ENCODE measurements at places on chromosomes 2 and 18. TPM values are rescaled to one million over a fixed set of nuclear protein-coding genes. Genes with fewer than 3 reads are reported as not detected.

PFN4 gene
- total RNA-seq: not detected

ELOA2 gene
- total RNA-seq: not detected

MRPL44 gene
- 27.6 TPM for total RNA-seq

MERTK gene
- 17.2 TPM for total RNA-seq

BOK gene
- total RNA-seq: 25.5 TPM

C2orf92 gene
- total RNA-seq: 8.7 TPM

DHRS9 gene
- total RNA-seq: 219 TPM

CTLA4 gene
- 0.14 TPM for total RNA-seq

GRCh38 chr2:214482728-214483127 lies 71.9 kb downstream of the VWC2L start:
- no peak for DNase-seq

- no peak for DNase-seq
These were observed 433 bp downstream of the NPC1 start for GRCh38 chr18:23585897-23586248.

GRCh38 chr2:150339951-150340350 lies 147.5 kb downstream of the RND3 start:
- no peak for DNase-seq

DNA sequence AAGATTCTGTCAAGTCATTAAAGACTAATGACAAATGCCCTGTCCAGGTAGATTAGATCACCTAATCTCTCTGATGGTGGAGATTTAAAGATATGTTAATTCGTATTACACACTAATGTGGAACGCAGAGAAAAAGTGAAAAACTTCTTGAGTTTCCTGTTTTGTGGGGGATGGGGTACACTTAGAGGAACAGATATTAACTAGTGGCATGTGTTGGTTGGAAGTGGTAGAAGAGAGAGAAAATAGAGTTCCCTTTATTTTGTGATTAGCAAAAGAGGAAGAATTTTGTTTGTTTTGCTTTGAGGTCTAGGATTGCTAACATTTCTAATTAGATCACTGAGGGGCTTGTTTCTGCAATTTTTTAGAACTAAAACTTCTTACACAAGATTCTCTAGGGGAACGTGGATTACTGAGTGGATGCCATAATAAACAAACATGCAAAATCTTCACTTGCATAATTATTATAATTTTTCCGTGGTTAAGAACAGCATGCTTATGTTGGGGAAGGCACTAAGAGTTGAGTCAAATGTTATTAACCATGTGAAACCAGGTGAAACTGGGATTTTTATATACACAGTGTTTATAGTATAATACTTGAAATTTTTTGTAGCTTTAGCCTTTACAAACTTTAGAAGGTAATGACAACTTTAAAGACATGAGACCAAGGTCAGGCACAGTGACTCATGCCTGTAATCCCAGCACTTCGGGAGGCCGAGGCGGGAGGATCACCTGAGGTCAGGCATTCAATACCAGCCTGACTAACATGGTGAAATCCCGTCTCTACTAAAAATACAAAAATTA lies 97.4 kb upstream of the STK17B start:
- DNase-seq: no peak

DNA sequence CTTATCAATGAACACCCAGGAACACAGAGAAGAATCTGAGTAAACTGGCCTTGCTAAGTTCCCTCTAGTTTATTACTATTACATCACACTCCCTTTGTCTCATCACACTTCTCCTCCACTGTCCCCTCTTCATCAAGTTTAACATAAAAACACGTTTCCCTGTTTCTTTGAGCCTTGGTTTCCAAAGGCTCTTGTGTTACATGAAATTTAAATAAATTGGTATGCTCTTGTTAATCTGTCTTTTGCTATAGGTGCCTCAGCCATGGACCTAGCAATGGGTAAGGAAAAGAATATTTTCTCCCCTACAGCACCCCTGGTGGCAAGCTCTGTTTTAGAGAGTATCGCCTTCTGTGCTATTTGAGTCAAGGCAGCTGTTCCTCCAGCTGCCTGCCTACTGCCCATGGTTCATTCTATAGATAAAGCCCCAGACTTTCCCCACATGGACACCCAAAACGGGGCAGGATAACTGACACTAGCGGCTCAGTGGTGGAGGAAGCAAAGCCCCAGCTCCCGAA lies 31.8 kb downstream of the TGIF1 start:
- DNase-seq: peak; percentile 61

DNA sequence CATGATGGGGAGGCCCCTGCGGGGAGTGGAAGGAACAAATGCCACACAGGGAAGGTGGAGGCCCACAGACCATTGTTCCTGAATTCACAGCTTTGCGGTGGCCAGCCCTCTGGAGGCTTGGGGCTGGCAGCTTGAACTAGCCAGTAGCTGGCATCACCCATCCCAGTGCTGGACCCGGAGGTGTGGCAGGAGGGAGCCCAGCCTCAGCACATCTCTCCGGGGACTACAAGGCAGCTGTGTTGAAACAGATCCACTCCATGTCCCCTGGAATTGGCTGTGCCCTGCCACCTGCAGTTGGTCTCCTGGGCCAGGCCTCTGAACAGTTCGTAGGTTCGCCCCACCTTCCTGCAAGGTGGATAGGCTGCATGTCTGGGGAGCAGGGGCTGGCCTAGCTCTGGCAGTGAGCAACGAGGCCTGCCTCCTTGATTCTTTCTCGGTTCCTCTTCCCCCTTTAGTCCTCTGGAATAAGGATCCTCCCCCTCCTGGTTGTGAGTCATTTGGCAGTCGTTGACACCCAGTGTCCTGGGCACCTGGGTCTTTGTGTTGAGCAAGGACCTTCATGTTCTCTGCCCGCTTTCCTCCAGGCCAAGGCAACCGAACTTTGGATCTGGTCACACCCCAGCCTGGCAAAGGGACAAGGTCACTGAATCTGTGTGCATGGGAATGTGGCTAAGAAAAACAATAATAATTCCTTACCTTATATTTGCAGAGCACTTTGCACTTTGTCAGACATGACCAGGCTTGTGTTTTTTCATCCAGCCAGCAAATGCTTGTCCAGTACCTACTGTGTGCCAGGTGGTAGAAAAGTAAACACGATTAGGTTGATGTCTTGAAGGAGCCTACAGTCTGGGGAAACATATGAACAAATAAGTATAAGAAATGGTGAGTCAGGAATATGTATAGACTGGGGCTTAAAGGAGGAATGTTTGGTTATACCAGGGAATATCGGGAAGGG lies 55.0 kb upstream of the MCFD2 start:
- DNase-seq: peak; percentile 86

DNA sequence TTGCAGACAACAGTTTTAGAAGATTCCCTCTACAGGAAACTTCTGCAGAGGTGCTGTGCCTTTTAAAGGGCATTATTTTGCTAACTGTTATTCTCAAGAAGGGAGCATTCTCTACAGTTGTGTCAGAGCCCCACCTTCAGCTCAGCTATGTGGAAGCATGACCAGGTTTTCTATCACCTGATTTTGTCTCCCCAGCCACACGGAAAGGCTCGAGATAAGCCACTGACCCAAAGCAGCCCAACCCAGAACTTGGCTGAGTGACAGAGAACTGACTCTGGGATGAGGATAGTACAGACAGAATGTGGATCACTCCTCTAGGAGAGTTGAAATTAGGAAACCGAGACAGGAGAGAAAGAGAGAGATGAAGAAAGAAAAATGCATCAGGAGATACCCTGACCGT lies 10.7 kb downstream of the COL4A4 start:
- no peak for DNase-seq

DNA sequence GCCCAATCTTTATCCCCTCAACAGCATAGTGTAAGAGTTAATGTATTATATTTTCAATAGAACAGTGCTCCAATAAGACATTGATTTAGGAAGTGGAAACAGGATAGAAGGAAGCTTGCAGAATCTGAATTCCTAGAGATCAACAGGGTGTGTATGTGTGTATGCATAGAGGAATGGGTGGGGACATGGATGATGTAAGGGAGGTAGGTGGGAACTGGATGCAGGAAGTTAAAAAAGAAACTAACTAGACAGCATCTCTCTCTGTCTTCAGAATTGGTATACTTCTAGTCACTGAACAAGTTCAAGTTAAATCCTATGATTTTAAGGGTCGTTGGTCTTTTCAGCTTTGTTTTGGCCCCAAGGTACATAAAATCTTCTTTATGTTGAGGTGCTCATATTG lies 196.6 kb downstream of the PMAIP1 start:
- DNase-seq: no peak

DNA sequence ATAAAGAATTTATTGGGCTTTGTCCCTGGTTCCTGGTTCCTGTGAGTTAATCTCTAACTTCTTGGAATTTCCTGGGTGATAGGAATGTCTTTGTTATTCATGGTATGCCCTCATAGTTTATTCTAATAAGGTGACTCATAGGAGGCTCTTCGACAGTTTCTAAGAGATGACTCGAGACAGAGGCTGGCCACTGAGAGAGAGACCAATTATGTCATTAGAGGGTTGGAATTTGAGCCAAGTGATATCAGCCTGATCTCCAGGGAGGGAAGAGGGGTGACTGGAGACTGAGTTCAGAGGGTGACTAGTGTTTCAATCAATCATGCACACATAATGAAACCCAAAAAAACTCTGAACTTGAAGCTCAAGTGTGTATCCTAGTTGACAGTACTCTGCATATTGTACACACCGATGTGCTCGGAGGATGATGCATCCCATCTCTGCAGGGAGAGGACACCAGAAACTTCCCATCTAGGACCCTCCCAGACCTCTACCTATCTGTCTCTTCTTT lies 185.7 kb downstream of the MTCL1 start:
- no peak for DNase-seq

- DNase-seq: no peak
These were observed 237.9 kb downstream of the NBAS start for GRCh38 chr2:15323227-15323626.

DNA sequence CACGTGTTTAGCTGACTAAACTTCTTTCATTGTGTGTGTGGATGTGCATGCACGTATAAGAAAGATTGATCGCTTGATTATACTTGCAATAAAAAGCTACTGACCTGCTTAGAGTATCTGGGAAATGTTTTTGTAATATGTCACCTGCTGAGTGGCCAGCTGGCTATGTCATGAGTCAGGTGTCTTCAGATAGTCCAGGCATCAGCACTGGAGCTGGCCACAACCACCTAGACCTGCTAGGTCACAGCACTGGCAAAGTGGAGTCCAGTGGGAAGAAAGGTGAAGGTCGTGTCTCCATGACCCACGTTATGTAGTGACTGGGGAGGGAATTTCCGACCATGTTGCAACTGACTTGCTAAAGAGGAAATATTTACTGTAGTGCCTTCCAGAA lies 147.0 kb downstream of the ESCO1 start:
- no peak for DNase-seq

DNA sequence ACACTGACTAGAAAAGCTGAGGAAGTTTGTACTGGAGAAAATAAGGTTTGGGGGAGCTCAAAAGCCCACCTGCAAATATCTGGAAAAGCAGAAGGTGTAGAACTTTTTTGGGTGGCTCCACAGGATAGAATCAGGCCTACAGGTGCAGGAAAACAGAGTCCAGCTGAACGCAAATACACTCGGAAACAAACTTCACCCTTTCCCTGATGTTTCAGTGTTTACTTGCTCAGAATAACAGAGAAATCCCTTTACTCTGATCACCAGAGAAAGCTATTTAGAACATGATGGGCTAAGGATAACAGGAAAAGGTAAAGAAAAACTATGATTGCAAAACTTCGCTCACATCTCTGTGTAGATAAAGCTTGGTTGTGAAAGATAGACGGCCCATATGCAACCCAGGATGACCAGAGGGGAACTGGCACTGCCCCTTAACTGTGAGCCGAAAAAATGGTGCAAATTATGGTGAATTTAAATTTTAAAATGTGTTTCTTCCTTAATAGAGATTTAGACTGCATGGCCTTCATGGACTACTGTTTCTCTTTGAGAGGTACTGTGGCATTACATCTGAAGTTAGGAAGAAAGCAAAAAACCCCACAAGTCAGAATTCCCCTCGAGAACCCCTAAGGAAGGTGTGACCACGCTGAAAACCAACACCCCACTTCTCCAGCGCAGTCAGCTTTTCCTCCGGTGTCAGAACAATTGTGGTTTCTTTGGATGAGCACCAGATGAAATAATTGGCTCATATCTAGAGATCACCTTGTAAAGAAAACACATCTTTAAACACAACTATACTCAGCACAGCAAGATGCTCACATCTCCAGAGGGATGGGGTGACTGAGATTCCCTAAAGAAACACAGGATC lies 84.5 kb upstream of the TMEM247 start:
- DNase-seq: no peak

- DNase-seq: no peak
These were observed 84.9 kb downstream of the SLC8A1 start for GRCh38 chr2:40367032-40367431.

- DNase-seq: peak; percentile 82
These were observed 17.2 kb upstream of the RPL31 start for GRCh38 chr2:100984892-100985307.

DNA sequence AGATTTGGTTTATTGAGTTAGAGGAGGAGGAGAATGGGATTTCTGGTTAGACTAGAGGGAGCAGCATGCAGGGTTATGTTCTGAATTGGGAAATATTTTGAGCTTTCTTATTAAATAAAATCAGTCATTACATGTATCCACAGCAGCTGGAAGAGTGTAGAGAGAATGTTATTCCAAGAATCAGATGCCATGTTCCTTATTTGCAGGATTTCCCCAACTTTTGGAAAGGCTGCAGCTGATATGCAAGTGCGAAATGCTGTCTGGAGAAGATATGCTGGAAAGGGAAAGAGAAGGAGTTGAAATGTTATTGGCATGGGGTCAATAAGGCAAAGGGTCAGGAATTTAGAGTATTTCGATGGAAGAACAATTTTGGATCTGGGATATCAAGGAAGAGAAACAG lies 255.8 kb downstream of the MTX2 start:
- no peak for DNase-seq

- no peak for DNase-seq
These were observed 64.2 kb downstream of the RBMS1 start for GRCh38 chr2:160429248-160430000.

DNA sequence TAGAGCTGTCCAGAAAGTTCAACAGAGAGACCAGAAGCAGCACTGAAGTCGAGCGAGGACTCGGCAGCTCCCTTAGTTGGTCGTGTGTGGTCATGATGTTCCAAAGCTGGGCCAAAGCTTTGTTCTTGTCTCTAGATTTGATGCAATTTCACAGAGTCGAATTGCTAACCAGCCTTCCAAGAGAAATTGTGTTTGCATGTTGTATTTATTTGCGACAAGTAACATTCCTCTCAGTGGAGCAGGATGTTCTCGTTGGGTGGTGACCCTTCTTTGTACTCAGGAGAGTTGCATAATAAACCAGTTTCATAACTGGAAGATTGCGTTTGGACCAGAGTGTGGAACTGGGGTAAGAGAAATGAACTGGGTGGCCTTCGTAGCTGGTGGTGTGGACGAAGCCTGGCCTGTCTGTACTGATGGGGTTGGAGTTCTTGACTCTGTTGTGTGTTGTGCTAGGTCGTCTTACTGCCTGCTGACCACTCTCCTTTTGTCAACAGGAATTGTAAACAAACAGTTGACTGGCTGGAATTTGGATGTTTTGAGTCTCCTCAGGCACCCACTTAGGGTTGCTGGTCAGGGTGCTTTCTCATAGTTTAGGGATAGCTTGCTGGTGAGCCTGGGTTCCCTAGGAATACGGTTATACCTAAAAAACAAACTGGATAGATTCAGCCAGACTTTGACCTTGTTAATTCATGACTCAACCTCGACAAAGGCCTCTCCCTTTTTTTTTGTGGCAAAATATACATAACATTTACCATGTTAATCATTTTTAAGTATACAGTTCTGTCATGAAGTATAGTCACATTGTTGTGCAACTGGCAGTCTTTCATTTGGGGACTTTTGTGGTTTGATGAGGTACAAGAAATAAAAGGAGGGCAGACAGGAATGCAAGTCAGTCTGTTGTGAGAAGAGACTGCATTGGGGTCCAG lies 28.9 kb upstream of the TOGARAM2 start:
- no peak for DNase-seq

All from mucosa of descending colon (tissue), 3 donors.